ENCODE measurements at places on chromosomes 2 and 18.

GRCh38 chr2:43041661-43042360 lies 184.6 kb downstream of the ZFP36L2 start:
- DNase-seq, result no peak

GRCh38 chr18:50853863-50854271 lies 25.1 kb upstream of the ME2 start:
- DNase-seq, result no peak

- peak; percentile 72 for DNase-seq
These were observed 769 bp downstream of the ATF2 start for GRCh38 chr2:175167076-175167791.

DNA sequence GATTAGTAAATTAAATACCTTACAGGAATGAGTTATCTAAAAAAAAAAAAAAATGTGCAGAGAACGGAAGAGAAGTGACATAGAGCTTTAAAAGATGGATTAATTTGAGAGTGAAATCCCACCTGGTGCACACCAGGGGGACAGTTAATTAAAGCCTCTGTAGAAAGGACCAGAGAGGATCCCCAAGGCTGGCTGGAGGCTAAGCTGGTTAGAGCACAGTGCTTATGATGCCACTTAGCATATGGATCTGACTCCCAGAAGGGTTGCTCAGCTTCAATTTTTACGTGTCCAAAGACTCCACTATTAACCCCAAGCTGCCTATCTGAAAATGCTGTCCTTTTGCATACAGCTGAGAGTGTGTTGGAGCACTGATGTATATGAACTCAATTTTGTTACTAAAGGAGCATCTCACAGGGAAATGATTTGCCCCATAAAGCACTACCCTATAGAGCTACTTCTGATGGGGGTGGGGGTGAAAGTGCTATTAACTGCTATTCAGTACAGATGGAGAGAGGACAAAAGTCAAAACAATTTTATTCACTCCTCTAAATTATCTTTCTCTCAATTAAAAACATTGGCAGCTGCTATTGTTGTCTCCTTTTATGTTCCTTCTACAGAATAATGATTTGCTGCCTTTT lies 15.2 kb upstream of the SLC8A1 start:
- no peak for DNase-seq

DNA sequence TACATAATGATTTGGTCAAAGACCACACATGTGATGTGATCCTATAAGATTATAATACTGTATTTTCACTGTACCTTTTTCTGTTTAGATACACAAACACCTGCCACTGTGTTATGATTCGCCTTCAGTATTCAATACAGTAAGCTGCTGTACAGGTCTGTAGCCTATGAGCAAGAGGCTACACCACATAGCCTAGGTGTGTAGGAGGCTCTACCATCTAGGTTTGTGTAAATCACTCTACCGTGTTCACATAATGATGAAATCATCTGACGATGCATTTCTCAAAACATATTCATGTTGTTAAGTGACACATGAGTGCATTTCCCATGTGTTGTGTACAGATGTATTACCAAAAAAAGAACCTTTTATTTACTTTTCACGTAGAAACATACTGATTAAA lies 74.5 kb downstream of the USP40 start:
- DNase-seq, result no peak

- DNase-seq, result no peak
These were observed 2.7 kb downstream of the KCTD18 start for GRCh38 chr2:200507179-200507578.

- no peak for DNase-seq
These were observed 29.7 kb downstream of the CARF start for GRCh38 chr2:202941771-202942170.
